Activated CD4-positive, CD25-positive, alpha-beta regulatory T cell treated with anti-CD3 and anti-CD28 coated beads, Interleukin-2, amount 50 U/mL, for 24 hours (primary cell): ENCODE measurements at places on chromosomes 1 and 21.
A peak's percentile ranks its signal among the peaks of the same experiment; 100 is the strongest.

DNA sequence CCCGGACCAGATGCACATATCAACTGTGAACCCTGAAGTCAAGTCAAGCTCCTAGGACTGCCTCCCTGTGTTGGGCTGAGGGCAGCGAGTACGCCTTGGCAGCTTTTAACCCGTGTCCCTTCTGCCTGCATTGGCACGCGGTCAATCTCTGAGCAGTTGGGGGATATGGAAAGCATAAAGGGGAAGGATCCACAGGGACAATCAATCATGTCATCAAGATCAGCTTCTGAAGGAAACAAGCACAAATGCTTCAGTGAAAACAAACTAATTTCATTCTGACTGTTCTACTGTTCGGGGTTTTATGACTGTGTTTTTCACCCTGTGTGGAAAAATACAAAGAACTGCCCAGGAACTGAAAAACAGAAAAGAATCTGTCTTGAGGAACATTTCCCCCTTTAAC is 106.2 kb downstream of the RUNX1 start:
- peak; percentile 26 for ATAC-seq

DNA sequence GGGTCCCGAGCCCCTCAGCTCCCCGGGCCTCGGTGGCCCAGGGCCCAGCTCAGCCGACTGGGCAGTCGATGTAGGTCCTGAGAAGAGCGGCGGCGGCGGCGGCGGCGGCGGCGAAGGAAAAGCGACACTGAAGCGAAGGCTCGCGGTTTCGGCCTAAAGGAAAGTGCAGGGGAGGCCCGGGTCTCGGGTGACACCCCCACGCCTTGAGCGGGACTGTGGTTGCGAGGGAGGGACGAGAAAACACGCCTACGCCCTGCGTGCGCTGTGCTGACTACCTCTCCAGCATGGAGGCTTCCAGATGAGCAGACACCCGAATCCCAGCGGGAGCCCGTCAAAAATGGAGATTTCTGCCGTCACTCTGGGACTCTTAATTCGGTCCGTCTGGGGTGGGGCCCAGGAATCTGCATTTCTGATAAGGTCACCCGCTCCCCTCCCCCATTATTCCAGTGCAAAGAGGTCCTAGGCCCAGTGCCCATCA is 31.2 kb downstream of the DNTTIP2 start:
- peak; percentile 4 for ATAC-seq

GRCh38 chr1:165403835-165404482 is 41.0 kb downstream of the RXRG start:
- ATAC-seq = no peak

- ATAC-seq = no peak
Observed at GRCh38 chr1:51669816-51670215, 52.9 kb downstream of the OSBPL9 start.

GRCh38 chr1:84450910-84451309 is 28.2 kb upstream of the RPF1 start:
- no peak for ATAC-seq

GRCh38 chr1:78536427-78536826 is 45.7 kb downstream of the PTGFR start:
- no peak for ATAC-seq

- ATAC-seq = no peak
Observed at GRCh38 chr1:196951711-196952394, 8.3 kb downstream of the CFHR2 start.

DNA sequence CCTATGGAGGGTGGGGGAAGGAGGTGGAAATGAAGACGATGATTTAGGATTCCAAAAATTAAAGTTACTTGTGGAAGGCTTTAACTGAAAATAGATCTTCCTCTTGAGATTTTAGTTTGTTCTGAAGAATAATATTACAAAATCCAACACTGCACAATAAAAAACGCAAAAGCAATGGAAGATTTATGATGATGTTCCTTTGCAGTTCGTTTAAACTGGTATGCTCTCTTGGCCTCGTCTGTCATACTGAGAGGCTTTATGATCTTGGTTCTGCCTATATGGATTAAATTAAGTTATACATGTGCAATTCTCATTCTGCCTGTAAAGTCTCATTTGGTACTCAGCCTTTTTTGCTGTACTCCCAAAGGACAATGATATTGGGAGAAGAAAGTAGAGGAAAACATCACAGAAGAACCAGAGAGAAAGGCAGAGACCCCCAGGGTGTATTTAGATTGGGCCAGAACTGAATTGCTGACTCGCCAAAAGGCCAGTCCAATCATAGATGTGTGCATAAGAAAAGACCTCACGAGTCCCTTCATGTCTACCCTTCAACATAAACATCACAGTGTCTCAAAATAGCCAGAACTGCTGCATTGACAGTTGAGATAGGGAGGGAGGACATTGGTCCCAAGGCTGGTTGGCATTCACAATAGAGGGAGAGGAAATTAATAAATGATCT is 188.6 kb downstream of the GREM2 start:
- no peak for ATAC-seq

GRCh38 chr1:206704226-206704625 is 19.5 kb downstream of the MAPKAPK2 start:
- peak; percentile 8 for ATAC-seq

GRCh38 chr1:193537266-193538002 is 351.0 kb upstream of the B3GALT2 start:
- ATAC-seq = peak; percentile 87

- ATAC-seq = no peak
Observed at GRCh38 chr1:97364086-97364485, 556.7 kb downstream of the DPYD start.

- ATAC-seq = no peak
Observed at GRCh38 chr21:45356251-45356650, 48.7 kb upstream of the COL18A1 start.

DNA sequence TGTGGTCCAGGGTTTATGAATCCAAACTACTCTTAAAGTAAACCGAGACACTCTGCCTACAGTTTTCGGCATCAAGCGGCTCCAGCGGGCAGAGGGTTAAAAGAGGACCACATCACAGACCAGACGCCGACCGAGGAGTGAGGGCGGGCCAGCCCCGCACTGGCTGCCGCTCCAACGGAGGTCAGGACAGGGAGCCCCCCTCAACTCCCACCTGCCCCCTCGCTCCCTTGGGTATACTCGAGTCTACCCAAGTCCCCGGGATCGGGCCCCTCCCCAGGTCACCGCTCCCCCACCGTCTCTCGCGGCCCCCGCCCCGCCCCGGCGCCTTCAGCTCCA is 312 bp downstream of the ARNT start:
- peak; percentile 37 for ATAC-seq

DNA sequence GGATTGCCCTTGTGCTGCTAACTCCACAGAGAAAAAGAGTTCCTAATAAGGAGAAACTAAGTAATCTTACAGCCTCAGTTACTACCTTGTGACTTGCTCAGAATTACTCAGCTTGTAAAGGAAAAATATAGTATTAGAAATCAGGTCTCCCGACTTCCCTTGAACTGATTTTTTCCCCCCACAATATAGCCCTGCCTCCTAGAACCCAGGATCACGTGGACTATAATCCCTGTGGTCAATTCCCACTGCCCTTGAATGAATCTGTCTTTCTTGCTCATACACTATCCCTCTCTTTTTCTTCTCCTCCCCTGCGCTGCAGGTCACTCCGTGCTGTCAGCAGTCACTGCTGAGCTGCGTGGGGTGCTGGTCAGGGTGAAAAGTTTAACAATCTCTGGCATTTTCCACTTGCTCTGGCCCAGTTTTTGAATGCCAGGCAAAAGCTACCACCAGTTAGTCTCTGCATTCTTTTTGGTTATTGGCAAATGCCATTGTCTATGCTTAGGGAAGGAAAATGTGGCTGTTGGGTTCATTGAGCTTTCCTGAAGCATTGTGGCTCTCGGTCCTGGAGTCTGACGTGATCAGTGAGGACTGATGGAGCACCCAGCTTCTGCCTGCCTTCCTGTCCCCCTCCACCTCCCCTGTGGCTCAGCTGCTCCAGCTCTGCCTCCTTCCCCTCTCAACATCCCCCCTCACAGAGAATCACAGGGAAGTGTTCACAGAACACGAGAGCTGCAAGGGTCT is 1.9 kb upstream of the MYOC start:
- no peak for ATAC-seq

GRCh38 chr1:184888505-184888904 is 85.8 kb downstream of the NIBAN1 start:
- no peak for ATAC-seq

DNA sequence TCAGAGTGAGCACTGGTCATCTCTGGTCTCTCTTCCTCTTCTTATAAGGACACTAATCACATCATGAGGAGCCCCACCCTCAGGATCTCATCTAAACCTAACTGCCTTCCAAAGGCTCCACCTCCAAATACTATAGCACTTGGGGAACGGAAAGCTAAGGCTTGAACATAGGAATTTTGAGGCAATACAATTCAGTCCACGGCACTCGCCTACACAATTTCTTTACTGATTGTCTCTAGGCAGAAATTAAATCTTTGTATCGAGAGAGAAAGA is 127.3 kb downstream of the RERE start:
- no peak for ATAC-seq

- no peak for ATAC-seq
Observed at GRCh38 chr1:75502776-75503175, 108.1 kb downstream of the SLC44A5 start.

- ATAC-seq = no peak
Observed at GRCh38 chr1:22404486-22404885, 47.2 kb upstream of the ZBTB40 start.

DNA sequence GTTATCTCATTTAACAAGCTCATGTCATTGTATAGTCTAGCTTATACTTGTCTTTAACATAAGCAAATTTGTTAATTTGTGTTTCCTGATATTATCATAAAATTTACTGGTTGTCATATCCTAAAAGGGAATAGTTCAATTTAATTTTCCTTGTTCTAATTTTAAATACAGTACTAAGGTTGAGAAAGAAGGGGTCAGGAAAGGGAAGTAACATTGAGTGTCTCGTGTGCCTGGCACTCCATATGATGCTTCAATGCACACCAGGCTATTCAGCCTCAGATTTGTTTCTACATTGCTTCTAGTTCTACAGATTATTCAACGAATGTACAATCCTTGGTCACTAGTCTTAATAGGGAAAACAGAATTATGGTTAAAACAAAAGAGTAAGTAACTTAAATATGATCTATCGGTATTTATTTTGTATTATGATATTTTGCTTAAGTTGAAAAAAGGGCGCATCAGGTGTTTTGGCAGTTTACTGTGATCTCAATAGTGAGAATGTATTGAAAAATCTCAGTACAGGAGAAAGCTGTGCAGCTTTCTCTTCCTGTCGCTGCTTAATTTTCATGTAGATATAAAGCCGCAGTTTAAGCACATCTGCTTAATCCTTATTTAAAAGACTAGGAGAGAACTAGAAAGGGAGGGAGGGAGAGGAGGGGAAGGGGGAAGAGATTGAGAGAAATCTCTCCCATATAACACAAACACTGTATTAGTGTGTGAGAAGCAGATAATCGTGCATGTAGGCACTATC is 13.0 kb downstream of the PTPRC start:
- no peak for ATAC-seq

DNA sequence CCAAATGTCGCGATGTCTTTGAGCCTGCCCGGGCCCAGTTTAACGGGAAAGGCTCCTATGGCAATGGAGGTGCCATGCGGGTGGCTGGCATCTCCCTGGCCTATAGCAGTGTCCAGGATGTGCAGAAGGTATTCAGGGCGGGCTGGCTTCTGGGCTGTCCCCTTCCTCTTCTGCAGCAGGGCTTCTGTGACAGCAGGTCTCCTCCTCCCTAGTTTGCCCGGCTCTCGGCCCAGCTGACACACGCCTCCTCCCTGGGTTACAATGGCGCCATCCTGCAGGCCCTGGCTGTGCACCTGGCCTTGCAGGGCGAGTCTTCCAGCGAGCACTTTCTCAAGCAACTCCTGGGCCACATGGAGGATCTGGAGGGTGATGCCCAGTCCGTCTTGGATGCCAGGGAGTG is 3.0 kb downstream of the ADPRS start:
- ATAC-seq = no peak

DNA sequence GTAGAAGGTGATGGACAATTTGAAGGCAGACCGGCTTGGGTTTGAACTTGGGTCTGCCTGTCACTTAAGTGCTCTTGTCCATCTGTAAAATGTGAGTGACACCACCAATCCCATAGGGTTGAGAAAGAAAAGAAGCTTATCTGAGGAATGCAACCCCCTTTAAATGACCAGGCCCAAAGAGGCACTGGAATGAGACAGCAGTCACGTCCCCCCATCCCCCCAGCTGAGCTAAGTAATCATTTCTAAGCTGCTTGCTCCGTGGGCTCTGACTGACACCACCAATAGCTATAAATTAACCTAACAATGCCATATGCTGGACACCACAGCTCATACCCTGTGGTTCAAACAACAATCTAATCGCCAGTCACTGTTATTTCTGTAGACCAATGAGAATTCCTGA is 15.1 kb downstream of the LCA5L start:
- no peak for ATAC-seq

DNA sequence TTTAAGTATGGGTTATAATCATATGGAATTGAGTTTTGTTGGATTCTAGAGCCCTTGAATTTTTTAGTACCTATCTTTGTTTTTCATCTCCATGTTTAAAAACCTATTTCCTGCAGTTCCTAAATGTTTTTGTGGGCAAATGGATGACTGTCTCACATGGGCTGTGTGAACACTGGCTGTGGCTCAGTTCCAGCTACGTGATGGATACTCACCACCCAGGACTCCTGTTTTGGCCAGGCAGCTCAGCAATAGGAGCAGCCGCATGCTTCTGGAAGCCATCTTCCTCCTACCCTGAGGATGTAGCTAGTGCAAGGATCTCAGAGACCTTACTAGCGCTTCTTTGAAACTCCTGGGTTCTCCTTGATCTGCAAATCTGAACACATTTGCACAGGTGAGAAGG is 2.8 kb downstream of the REG4 start:
- ATAC-seq = no peak

DNA sequence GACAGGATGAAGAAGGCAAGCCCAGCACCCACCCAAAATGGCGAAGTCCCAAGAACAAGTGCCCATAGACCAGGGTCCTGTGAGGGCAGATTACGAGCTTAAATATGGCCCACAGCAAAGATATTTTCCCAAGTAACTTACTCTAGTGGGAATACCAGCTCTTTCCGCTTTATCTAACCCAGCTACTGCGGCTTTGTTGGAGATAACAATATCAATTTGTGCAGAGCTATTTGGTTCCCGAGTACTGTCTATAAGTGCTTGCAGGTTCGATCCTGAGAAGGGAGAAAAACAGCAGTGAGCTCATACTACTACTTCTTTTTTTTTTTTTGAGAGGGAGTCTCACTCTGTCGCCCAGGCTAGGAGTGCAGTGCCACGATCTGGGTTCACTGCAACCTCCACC is 14.3 kb upstream of the DNAJC28 start:
- ATAC-seq = no peak

- ATAC-seq = no peak
Observed at GRCh38 chr1:36133484-36133883, 8.5 kb upstream of the COL8A2 start.

GRCh38 chr1:59730759-59731478 is 83.8 kb upstream of the HOOK1 start:
- ATAC-seq = peak; percentile 53

- no peak for ATAC-seq
Observed at GRCh38 chr1:93919780-93920179, 10.6 kb upstream of the GCLM start.

- no peak for ATAC-seq
Observed at GRCh38 chr1:71753746-71754145, 528.6 kb downstream of the NEGR1 start.

GRCh38 chr1:177933881-177934280 is 36.0 kb downstream of the SEC16B start:
- ATAC-seq = no peak
